Liver (tissue), 10 donors: ENCODE measurements at places on chromosomes 1 and 21. TPM values are rescaled to one million over a fixed set of nuclear protein-coding genes. Genes with fewer than 3 reads are reported as not detected.

DNA sequence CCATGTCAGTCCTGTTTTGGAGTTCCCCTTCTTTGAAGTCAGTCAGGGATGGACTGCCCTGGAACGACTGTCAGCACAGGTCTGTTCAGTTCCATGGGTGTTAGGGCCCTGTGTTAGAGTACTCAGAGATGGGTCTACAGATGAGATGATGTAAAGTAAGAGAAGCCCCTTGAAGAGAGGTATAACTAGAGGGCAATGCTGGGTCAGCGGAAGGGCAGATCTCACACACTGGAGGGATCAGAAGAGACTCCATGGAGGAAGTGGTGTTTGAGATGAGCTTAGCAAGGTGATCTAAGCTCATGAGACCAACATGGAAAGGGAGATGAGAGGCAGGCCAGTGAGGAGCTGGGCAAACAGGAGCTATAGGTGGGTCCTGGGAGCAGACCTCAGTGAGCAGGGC is 7.6 kb downstream of the PPFIA4 start:
- no peak for DNase-seq

DNA sequence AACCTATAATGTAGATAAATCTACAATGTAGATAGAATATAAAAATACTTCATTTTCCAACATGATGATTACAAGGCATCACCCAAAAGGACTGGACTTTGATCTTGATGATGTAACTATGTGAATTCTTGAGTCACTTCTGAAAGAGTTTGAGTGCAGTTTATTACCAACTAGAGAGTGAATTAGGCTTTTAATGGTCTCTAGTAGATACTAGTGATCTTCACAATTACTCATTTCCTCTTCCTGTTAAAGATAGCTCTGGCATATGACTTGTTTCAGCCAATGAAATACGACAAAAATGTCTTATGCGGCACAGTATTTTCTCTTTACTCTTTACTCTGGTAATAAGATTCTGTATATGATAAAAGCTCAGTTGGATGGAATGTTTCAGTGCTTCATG is 1588.1 kb upstream of the B3GALT2 start:
- no peak for DNase-seq

- DNase-seq, result peak; percentile 55
Measured at GRCh38 chr1:201792534-201793305, 36.2 kb upstream of the IPO9 start.

DNA sequence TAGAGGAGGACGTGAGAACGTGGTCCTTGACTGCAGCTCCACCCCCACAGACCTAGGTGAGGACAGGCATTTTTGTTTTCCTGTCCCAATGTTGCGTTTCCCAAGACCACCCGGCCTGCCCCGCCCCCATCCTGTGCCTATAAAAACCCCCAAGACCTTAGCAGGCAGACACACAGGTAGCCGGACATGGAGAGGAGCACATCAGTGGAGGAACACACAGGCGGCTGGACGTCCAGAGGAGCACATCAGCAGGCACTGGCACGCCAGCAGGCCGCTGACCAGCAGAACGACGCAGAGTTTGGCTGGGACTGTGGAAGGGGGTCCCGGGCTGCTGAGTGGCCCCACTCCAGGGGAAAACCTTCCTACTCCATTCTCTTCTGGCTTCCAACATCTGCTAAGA is 12.7 kb upstream of the HMGCL start:
- DNase-seq, result peak; percentile 40

DNA sequence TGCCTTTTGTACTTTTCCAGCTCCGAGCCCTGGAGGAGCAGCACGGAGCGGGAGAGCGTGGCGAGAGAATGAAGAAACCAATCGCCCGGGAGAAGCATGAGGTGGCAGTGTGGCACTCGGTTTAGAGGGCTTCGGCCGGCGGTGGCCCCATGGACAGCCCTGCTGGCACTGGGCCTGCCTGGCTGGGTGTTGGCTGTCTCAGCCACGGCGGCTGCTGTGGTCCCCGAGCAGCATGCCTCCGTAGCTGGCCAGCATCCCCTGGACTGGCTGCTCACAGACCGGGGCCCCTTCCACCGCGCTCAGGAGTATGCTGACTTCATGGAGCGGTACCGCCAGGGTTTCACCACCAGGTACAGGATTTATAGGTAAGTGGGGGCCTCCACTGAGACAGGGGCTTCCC is 59.0 kb downstream of the BRINP2 start:
- no peak for DNase-seq

DNA sequence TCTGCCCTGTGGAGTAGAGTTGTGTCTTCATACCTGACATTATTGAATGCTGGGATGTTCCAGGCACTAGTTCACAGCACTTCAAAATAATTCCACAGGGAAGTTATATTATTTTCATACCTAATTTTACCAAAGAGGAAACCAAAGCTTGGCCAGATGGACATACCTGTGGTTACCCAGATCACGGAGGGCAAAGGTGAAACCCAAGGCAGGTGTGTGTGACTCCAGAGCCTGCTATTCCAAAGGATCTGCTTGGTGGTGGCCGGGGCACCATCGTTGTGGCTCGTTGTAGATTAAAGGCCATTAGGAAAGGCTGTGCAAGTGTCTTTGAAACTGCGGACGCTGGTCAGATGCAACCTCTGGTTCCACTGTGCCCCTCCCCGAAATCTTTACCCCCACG is 108.6 kb downstream of the ZBTB18 start:
- no peak for DNase-seq

DNA sequence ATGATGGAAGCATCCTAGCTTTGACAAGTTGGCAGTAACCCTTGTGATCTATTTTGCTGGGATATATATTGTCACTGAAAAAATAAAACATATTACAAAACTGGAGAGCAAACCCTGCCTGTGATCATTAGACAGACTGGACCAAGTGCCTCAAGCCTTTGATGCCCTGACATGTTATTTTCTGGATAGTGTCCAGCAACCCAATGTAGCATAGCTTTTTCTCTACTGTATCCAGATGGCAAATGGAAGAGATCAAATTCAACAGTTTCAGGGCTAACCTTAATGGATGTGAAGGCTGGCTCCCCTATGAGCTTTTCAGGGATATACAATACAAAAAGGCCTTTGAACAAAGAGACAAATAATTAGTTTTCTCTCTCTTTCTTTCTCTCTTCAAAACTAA is 25.1 kb downstream of the WARS2 start:
- DNase-seq, result no peak

GRCh38 chr1:25945761-25946160 is 39.5 kb upstream of the STMN1 start:
- no peak for DNase-seq

DNA sequence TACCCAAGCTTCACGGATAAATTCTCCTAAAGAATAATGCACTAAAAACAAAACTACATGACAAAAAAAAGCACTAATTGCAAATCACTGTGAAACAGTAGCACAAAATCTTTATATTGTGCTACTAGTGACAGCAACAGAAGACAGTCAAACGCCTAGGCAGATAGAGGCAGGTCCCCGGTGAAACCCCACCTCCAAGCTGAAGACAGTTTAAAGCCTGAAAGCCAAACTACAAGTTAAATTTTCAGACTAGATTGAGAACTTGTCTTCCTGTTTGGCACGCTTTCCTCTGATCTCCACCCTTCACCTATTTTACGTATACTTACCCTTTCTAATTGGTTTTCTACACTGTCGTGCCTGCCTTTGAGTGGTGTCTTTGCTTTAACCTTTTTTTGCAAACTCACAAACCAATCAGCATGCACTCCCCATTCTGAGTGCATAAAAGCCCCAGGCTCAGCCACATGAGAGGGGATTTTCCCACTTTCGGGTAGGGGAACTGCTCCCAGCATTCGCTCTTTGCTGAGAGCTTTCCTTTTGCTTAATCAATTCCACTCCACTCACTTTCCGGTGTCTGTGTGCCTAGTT is 3.6 kb upstream of the BACH1 start:
- no peak for DNase-seq

- DNase-seq, result no peak
Measured at GRCh38 chr1:9111957-9112356, 16.9 kb downstream of the GPR157 start.

- no peak for DNase-seq
Measured at GRCh38 chr1:188426561-188426960, 1597.8 kb downstream of the PLA2G4A start.

GRCh38 chr1:210251680-210252490 is 19.3 kb downstream of the SERTAD4 start:
- no peak for DNase-seq

DNA sequence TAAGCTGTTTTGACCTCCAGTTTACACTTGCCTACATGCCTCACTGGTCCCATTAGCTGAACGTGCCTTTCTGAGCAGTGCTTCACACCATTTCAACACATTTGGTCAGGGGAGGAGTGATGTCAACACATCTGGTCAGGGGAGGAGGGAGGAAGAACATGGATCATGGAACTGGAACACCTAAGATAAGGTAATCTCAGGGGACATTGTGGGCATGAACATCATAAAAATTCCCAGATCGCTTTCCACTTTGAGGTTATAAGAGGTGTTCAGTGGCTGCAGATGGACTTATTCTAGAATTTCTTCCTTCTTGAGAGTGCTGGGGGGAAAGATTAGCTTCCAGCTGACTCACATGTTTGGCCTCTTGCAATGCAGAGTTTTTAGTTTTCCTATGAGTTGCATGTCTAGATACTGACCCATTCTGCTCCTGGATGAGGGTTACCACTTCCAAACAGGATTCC is 2.0 kb downstream of the QSOX1 start:
- no peak for DNase-seq

GPBP1L1 gene
- polyA plus RNA-seq, result 40.1 TPM

POU3F1 gene
- not detected for polyA plus RNA-seq

MYCBP gene
- polyA plus RNA-seq, result 7.8 TPM

SWT1 gene
- 1.6 TPM for polyA plus RNA-seq

CD34 gene
- polyA plus RNA-seq, result 4.0 TPM

UBAP2L gene
- polyA plus RNA-seq, result 33.9 TPM

OSCP1 gene
- 1.1 TPM for polyA plus RNA-seq

IL10RB gene
- polyA plus RNA-seq, result 18.5 TPM

NBPF15 gene
- 8.3 TPM for polyA plus RNA-seq
